ENCODE measurements at places on chromosomes 7 and 10.

GRCh38 chr7:99876491-99876890 lies 342 bp downstream of the OR2AE1 start:
- DNase-seq = no peak

DNA sequence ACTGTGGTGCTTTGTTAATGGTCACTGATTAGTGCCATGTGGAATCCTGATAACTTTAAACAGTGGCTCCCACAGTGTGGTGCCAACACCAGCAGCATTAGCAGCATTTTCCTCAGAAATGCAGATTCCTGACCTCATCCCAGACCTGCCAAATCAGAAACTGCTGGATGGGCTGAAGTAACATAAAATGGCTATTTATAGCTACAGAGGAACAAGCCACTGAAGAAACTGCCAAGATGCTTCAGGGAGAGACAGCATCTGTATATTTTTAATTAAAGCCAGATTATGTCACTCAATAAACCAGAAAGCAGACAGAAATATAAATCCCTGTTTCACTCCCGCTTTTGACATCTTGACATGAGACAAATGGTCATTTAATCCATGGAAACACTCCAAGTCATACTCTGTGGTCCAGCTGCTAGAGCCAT lies 178.5 kb downstream of the AMPH start:
- no peak for DNase-seq

DNA sequence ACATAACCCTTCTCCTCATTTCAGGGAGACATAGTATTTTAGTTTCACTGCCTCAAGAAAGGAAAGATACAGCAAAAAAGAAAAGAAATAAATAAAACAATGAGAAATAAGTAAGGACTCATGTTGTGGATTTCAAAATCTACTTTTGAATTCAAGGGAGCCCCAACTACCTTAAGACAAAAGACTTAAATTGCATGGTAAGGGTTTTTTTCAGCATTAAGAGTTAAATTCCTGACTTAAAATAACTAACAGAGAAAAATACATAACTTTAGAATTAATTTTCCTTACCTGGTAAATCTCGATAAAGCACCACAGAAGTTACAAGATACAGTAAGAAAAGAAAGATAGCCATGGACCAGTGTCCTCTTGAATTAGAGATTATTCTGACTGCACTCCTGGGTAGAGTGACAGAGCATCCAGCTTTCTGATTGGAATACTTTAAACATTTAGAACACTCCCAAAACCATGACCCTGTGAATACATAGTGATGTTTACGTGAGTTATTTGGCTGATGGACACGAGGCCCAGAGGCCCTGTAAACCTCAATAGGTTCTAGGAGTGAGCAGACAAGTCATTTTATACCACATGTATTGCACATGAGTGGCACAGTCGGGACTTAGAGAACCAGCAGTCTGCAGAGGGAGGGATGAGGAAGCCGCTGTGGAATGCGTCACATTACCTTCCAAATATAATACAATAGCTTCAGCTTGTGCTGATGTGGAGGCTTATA lies 292.5 kb upstream of the SEMA3C start:
- DNase-seq = no peak

DNA sequence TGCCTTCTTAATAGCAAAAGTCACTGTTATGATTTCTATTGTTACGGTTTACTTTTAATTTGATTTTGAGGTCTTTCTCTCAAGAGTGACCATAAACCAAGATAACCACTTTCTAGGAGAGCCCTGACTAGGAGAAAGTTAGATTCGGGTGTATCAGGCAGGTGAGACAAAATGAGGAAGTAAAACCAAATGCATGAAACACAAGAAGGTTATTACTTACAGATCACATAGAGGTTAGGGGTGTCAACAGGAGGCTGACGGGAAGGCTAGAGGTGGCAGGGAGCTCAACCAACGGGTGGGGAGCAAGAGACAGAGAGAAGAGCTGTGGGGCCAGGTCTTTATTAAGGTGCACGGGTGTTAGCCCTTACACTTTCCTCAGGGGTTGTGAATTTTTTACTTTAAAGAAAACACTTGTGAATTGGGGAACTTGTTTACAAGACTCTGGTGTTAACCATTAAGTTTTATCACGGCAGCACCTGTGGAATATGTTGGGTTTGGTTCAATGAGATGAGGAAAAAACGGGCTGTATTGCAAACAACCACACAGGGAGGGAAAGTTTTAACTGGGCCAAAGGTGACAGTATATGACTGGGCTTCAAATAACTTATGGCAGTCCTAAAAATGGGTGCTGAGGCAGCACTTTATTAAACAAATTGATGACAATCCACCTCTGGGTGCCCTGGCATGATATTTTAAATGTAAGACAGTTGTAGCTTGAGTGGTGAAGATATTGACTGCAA lies 154.9 kb downstream of the SDHAF3 start:
- DNase-seq = no peak

DNA sequence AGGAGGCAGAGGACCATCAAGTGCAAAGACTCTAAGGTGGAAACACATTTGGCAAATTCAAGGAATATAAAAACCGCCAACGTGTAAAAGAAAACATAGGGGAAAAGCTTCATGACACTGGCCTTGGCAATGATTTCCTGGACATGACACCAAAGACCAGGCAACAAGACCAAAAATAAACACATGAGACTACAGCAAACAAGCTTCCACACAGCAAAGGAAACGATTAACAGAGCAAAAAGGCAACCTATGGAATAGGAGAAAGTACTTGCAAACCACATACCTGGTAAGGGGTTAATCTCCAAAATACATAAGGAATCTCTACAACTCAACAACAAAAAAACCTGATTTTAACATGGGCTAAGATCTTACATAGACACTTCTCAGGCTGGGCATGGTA lies 3.5 kb downstream of the GSTO1 start:
- DNase-seq = no peak

DNA sequence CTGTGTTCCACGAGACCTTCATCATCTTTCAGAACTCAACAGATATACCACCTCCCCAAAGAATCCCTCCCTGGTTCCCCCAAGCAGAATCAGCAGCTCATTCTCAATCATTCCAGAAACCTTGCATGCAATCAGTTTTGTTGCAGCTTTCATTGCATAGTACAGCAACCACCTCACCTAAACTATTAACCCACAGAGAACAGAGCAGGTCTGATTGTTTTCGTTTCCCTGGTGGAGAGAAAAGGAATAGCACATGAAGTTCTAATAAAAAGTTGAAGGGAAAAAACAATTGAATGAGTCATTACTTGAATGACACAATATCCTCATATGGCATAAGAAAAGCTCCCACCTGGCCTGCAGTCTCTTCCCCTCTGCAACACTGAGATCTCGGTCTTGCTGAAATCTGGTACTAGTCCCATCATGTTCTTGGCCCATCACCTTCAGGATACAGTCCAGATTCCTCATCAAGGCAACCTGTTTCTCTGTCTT lies 147.1 kb upstream of the GDF10 start:
- no peak for DNase-seq

All from stimulated activated CD4-positive, alpha-beta T cell treated with anti-CD3 and anti-CD28 coated beads, Interleukin-1b, Interleukin-23, amount 100 ng/mL, for 1 hour (primary cell).